Activated CD4-positive, alpha-beta T cell treated with anti-CD3 and anti-CD28 coated beads, Interleukin-2, amount 10 ng/mL, durations not matched to agents 24 days and 14 days (primary cell): ENCODE measurements at places on chromosomes 3 and 15. TPM values are rescaled to one million over a fixed set of nuclear protein-coding genes. Genes with fewer than 3 reads are reported as not detected.
A peak's percentile ranks its signal among the peaks of the same experiment; 100 is the strongest.

SLC33A1 gene
- 27.4 and 28.0 TPM in 2 replicates for total RNA-seq

GOLGA8T gene
- not detected in 2 replicates for total RNA-seq

STRIT1 gene
- total RNA-seq, result not detected in 2 replicates

KBTBD12 gene
- total RNA-seq, result not detected in 2 replicates

STARD5 gene
- total RNA-seq, result 4.6 and 5.8 TPM in 2 replicates

KNG1 gene
- not detected in 2 replicates for total RNA-seq

PPP1R14D gene
- total RNA-seq, result not detected in 2 replicates

DNA sequence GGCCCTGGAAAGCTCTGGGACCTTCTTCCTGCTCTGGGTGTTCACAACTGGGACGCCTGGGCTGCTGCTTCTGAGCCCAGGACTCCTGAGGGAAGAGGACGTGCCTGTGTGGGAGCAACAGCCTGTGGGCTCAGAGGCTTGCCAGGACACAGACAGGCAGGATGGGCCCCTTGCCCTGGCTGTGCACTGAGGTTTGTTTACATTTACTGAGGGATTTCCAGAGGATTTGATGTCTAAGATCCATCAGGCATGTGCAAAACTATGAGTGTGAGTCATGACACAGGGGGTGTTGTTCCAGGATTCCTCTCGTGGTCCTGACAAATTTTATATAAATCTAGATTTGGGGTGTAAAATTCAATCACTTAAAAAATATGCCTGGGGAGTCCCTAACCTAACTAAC is 10.6 kb downstream of the CCR9 start:
- DNase-seq, result no peak

- no peak for DNase-seq
Observed at GRCh38 chr15:67917037-67917436, 77.2 kb upstream of the RNU6-1 start.

DNA sequence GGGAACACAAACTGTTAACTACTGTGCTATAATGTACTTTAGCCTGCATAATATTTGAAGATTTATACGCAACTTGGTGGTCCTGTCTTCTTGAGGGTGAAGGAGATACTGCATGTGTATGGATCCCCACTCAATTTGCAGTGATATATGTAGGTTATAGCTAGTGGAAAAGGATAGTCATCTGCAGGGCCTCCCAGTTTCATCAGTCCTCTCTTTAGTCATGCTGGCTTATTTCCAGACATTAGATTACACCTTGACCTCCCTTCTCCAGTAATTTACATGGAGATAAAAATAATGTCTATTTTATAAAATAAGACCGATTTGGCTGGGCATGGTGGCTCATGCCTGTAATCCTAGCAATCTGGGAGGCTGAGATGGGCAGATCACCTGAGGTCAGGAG is 3.7 kb downstream of the NR1D2 start:
- DNase-seq, result no peak

- DNase-seq, result no peak
Observed at GRCh38 chr3:66033241-66034138, 5.2 kb downstream of the MAGI1 start.

DNA sequence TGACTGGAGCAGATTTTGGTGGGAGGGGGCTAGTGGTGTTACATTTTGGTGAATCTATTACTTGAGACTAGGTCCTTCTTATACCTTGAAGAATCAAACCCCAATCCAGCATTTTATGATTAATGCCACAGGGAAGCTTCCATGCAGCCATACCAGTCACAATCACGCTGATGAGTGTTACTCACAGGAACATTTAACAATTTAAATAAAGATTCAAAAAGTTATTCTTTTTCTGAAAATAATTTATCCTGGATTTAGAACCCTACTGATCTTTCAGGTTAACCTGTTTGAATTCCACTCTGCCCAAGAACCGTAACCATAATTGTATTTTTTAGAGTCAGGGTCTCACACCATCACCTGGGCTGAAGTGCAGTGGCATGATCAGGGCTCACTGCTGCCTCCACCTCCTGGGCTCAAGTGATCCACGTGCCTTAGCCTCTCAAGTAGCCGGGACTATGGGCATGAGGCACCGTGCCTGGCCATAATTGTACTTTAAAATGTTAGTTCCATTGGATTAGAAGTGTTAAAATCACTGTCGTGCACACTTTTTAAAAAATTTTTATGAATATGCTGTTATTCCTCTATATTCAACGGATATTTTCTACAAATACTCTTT is 929 bp upstream of the MTMR10 start:
- DNase-seq, result no peak

- peak; percentile 53 for DNase-seq
Observed at GRCh38 chr3:171219258-171219657, 192.7 kb upstream of the SLC2A2 start.

- DNase-seq, result no peak
Observed at GRCh38 chr3:188693435-188693834, 478.3 kb upstream of the TPRG1 start.

DNA sequence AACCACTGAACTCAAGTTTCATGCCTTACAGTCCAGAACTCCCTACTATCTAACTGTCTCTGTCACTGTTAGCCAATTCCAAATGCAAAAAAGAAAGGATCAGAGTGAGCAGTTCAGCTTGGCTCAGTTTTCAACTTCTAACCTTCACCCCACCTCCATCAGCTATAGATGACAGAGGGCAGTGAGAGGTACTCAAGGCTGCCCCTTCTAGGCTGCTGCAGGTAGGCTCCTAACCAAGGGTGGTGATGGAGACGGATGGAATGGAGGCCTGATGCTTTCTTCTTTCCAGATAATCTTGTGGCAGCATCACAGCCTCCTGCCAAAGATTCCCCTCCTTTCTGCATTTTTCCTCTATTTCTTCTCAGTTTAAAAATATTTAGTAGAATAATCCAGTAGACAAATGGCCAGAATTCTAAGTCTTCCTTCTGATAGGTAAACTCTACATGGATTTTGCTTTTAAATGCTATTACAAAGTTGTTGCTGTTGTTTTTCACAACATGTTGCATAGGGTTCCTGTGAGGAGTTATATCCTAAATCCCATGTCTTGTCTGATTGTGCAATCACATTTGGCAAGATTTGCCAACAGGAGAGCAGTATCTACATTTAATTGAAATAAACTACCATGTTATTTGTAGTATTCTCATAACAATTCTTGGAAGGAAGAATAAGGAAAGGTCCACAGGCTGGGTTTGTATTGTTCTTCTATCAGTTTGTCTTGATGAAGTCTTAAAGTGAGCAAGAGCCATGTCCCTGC is 301.6 kb upstream of the TRIM42 start:
- DNase-seq, result no peak

DNA sequence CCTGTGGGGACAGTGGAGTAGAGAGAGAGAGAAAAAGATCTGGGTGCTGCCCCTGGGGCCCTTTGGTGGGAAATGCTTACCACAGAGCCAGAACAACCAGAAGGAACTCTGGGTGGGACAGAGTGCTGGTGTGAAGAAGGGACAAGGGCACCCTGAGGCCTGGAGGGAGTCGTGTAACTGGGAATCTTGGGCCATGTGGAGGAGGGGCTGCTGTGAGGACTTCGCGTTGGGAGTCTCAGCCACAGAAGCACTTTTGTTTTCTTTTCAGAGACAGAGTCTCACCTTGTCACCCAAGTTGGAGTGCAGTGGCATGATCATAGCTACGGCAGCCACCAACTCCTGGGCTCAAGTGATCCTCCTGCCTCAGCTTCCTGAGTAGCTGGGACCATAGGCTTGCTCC is 24.3 kb downstream of the XYLB start:
- no peak for DNase-seq

- DNase-seq, result no peak
Observed at GRCh38 chr15:90348456-90348855, 3.6 kb upstream of the ZNF774 start.

DNA sequence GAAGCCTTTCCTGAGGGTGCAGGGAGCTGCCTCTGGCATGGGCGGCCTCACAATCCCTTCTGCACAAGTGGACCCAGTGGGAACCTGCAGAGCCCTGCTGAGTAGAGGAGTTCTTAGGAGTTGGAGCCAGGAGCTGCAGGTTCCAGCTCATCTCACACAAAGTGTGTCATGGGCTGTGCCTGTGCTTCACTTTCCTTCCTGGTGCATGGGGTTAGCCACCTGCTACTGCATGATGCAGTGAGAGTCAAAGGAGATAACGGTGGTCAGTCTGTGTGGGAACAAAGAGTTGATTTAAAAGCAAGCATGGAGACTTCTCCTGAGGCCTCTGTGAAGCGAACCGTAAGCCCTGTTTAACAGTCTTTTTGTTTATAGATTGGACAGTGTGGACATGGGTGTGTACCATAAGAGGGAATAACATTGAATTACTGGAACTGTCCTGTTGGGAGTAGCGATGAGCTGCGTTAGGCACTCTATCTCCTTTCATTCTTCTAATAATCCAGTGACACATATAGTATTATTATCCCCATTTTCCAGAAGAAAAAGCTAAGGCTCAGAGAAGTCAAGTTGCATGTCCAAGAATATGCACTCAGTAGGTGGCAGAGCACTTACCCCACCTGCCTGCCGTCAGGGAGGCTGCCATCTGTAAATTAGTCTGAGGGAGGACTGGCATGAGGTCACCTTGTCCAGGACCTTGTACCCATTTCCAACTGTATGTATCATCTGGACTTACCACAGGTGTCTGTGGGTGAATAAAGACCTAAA is 68.7 kb upstream of the PRR23C start:
- peak; percentile 77 for DNase-seq

DNA sequence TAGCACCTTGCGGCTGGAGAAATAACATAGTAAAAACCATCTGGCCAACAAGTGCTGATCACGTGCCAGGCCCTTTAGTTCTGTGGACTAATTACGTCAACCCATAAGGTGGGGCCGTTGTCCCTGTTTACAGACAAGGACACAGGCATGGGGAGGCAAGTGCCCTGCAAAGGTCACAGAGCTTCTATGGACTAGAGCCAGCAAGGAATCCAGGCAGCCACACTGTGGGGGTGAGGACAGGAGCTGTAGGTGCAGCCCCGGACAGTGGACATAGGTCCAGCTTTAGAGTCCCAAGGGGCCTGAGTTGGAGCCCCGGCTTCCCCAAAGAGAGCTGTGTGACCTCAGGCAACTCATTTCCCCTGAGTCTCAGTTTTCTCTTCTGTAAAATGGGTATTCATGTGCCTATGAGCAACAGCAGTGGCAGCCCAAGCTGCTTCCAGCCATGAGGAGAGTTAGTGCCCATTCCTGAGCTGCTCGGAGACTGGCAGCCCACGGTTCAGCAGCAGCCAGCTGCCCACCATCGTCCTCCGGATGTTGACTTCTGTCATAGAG is 13.9 kb downstream of the CHST13 start:
- DNase-seq, result no peak

DNA sequence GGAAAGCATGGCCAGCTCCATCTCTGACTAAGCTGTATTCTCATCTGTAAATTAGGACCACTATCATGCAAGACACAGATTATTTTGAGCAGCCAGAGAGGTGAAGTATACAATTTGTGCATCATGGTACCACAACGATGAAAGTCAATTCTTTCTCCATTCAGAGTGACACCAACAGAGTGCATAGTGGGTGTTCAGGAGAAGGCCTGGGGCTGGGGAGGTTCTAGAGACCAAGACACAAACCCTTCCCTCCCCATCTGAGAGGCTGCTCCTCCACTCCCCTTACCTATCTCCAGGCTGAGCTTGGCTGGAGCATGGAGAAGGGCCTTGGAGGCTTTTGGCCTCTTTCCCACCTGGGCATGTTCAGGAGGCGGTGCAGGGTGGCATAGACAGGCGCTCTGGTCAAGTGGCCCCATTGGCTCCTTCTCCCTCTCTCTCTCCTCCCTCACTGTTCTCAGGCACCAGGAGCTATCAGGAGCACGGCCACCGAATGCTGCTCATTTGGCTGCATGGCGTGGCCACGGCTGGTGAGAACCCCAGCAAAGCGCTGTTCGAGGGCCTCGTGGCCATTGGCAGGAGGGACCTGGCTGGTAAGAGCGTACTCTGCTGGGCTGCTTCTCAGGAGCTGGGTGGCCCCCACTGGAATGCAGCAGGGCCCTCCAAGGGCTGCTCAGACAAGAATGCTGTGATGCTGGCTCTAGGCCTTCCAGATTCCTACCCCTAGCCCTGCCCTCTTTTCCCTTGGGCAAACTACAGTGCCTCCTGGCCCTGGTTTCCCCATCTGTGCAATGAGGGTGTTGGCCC is 37.9 kb downstream of the ANKDD1A start:
- peak; percentile 53 for DNase-seq

GRCh38 chr3:154552338-154552737 is 122.3 kb upstream of the GPR149 start:
- no peak for DNase-seq

- DNase-seq, result no peak
Observed at GRCh38 chr15:71538181-71538580, 272.2 kb upstream of the NR2E3 start.

DNA sequence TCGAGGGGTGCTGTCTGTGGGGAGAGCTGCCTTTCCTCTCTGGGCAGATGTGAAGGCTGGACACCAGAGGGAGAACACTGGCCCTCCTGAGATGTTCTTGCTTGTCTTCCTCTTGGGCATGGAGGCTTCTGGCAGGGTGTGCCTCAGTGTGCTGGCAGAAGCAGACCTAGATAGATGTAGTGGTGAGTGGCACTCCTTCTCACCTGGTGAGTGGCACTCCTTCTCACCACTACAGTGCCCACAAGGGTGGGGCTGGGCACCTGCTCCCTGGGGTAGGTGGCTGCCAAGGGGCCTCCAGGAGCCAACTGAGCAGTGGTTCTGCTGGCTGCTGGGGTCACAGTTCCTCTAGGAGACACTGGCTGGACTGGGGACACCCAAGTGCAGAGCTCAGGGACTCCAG is 18.7 kb downstream of the ACVR2B start:
- DNase-seq, result no peak

- no peak for DNase-seq
Observed at GRCh38 chr3:104628185-104628789, 738.4 kb upstream of the ALCAM start.

DNA sequence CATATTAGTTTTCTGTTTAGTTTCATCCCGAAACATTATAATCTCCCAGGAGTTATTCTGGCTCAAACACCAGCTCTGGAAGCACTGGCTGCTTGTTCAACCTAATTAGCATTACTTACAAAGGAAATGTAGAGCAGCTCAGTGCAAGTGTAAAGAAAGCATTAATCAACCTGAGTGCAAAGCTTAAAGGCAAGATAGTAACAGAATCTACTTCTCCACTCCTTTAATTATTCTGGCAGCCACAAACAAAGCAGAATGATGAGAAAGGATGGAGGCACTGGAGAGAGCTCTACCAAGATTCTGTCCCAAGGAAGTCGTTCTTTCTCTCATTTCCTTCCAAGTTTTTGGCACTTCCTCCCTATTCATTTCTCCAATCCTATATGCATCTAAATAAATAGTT is 1384.0 kb downstream of the ZPLD1 start:
- no peak for DNase-seq

GRCh38 chr3:29850641-29851040 is 569.8 kb downstream of the RBMS3 start:
- no peak for DNase-seq

DNA sequence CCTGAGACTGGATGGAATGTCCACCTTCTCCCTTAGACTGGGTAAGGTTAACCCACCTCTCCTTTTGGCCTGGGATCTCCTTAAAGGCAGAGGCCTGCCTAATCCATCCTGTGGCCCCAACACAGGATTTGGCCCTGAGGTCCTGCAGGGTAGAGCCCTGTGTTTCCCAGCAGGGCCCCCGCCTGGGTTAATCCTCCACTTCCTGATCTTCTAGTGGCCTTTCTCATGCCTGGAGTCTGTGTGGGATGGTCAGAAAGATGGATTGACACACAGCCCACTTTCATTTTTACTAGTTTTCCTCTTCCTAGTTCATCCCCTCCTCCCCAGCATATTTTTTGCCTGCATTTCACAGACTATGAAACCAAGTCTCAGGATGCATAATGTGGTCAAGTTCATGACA is 48.9 kb upstream of the SLC6A6 start:
- no peak for DNase-seq
